SJCRH30 (cell line): ENCODE measurements at places on chromosomes 12 and 14. TPM values are rescaled to one million over a fixed set of nuclear protein-coding genes. Genes with fewer than 3 reads are reported as not detected.

The ADAM21 gene
- 0.15 and 0.67 TPM in 2 replicates for total RNA-seq

GRCh38 chr12:82896979-82897378 is 210.3 kb downstream of the TMTC2 start:
- no peak for DNase-seq

- no peak for DNase-seq
Measured at GRCh38 chr12:41988715-41989114, 156.0 kb downstream of the GXYLT1 start.

GRCh38 chr12:110224379-110225304 is 56.4 kb upstream of the ATP2A2 start:
- no peak for DNase-seq

- no peak for DNase-seq
Measured at GRCh38 chr14:105315211-105315721, 718 bp downstream of the PACS2 start.

- no peak for DNase-seq
Measured at GRCh38 chr12:63958876-63959580, 114.5 kb downstream of the SRGAP1 start.

DNA sequence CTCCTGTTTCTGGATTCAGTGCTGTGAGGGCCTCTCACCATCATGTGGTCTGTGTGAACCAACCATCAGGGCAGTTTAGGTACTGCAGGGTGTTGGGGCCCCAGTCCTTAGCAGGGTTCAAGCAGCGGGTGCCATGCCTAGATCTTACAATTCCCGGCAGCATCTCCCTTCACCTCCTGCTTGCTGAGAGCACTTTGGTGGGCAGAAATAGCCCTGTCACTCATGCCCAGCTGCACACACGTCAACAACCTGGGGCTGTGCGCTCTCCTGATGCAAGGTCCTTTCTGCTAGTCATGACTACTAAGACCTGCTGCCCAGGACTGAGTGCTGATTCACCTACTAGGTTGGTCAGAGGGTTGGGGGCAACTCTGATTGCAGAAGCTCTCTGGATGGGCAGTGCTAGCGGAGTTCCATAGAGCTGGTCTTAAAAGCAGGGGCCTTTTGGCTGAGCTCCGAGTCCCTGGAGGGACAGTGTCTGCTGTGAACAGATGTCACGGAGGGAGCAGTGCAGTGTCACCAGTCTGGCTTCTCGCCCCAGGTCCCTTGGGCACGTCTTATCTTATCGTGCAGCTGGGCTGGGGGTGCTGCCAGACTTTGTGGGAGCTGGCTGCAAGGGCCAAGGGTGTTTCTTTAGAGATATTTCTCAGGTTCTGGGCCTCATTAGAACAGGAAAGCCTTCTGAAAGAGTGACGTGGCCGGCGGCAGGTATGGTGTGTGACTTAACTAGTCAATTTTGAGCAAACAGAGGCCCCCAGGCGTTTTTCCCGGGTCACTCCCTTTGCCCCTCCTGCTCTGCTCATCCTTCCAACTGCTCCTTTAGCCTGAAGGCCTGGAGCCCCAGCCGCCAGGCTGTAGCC is 71.8 kb downstream of the NINJ2 start:
- DNase-seq: peak; percentile 87

GRCh38 chr14:98754343-98755020 is 517.5 kb downstream of the BCL11B start:
- DNase-seq: no peak

DNA sequence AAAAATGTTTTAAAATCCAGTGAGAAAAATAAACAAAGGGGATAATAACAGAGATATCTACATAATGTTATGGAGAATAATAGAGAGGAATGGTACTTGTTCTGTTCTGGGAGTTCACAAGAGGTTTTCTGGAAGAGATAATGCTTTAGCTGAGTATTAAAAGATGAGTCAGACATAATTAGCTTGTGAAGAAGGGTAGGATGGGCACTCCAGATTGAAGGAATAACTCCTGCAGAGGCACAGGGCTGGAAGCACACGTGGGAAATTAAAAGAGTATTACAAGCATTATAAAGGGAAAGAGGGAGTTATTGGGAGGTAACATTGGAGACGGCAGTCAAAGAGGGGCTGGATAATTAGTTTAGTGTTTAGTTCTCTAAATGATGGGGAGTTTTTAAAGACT is 124.9 kb upstream of the BTG1 start:
- no peak for DNase-seq
